ENCODE measurements at places on chromosomes 2 and 18.

GRCh38 chr2:218187296-218188015 lies 20.7 kb upstream of the CXCR1 start:
- H3K4me3 ChIP-seq = no peak overlapping the region
- DNase-seq = no peak
- no peak overlapping the region for H3K27ac ChIP-seq
- H3K36me3 ChIP-seq = no peaks in the 10 kb centered on the region

- DNase-seq = no peak
- H3K4me3 ChIP-seq = no peak overlapping the region
- H3K27ac ChIP-seq = no peak overlapping the region
- no peaks in the 10 kb centered on the region for H3K36me3 ChIP-seq
Measured at GRCh38 chr2:175981551-175981950, 20.5 kb downstream of the LNPK start.

DNA sequence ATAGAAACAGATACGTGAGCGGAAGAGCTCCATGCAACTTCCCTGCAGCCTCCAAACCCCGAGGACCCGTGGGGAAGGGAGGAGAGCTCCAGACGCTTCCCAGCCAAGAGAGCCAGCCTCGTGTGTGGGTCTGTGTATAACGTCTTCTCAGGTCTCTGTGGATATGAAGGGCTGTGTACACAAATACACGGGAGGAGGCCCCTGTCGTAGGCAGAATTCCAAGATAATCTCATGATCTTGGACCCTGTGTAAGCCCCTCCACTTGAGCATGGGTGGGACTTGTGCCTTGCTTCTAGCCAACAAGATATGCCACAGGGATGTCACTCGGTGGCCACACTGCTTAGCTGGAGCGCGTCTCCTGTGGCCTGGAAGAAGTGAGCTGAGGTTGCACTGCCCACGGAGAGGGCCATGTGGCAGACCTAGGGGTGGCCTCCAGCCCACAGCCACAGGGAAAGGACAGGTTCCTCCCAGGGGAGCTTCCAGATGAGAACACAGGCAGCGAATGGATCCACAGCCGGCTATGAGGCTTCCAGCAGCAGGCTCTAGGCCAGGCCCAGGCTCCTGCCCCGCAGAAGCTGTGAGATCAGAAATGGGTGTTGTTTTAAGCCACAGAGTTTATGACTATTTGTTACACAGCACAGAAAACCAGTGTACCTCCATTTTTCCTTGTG lies 15.6 kb upstream of the KLF11 start:
- no peak overlapping the region for H3K4me3 ChIP-seq
- H3K27me3 ChIP-seq = no peaks in the 10 kb centered on the region
- H3K27ac ChIP-seq = no peak overlapping the region
- H3K36me3 ChIP-seq = no peaks in the 10 kb centered on the region

DNA sequence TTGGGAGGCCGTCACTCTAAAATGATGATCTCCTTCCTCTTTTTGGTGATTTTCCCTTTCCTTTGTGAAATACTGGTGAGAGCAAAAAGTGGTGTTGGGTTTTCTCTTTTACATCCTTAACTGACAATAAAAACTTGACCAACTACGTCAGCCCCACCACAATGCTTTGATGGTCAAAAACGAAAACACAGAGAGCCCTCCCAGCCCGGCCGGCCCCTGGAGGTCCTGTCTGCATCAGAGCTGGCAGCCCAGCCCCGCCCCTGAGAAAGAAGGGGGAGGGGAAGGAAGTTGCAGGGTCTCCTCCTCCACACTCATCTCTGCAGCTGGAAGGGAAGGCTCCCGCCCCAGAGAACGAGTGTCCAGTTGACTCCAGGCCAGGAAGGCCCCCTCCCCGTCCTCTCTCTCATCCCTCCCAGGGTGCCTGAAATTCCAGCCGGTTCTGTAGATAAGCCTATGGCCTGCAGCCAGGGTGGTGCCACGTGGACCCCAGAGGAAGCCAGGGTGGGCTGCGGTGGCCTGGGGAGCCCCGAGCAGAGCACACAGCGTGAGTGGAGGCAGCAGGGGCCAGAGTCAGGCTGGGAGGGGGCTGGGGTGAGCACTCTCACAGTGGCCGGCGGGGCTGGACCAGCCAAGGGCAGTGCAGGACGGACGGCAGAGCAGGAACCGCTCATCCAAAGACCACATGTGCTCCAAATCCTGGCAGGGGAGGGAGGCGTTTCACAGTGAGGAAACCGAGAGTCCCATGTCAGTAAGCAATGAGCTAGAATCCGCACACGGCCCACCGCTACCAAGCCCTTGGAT lies 19.8 kb downstream of the BIN1 start:
- no peak overlapping the region for H3K27ac ChIP-seq
- no peak overlapping the region for H3K4me3 ChIP-seq
- no peaks in the 10 kb centered on the region for H3K27me3 ChIP-seq
- H3K36me3 ChIP-seq = no peaks in the 10 kb centered on the region

DNA sequence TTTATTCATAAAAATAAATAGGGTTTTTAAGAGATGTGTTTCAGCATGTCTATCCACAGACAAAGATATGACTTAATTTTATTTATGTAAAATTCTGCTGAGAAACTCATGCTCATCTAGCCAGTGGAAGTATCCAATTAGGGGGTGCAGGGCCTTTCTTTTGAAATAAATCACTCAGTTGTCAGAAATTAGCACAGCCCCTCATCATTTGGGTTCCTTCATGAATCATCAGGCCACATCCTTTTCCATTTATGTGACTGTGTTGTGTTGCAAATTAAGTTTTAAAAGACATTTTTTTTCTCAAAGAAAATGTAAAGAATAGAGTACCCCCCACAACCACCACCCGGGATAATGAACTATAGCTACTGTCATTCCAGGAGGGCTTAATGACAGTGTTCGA lies 185.8 kb downstream of the NRP2 start:
- no peaks in the 10 kb centered on the region for H3K36me3 ChIP-seq
- H3K27ac ChIP-seq = no peak overlapping the region
- no peak for DNase-seq

DNA sequence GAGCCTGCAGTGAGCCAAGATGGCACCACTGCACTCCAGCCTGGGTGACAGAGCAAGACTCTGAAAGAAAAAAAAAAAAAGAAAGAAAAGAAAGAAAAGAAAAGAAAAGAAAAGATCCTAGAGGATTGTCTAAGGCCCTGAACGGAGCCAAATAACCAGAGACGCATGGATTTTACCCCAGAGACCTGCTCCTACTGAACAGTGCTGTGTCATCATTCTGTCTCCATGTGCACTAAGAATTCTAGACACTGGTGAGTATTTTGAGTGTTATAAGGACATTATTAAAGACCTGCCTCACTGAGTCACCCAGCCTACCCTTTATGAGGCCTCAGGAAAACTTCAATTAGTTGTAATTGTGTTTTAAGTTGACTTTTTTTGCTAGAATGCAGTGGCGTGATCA lies 61.9 kb upstream of the RIOK3 start:
- no peaks in the 10 kb centered on the region for H3K27me3 ChIP-seq
- no peaks in the 10 kb centered on the region for H3K36me3 ChIP-seq
- no peak for DNase-seq
- H3K4me1 ChIP-seq = no peaks in the 10 kb centered on the region

GRCh38 chr18:22542406-22542835 lies 124.7 kb upstream of the CTAGE1 start:
- H3K27ac ChIP-seq = no peak overlapping the region
- no peaks in the 10 kb centered on the region for H3K36me3 ChIP-seq
- no peak for DNase-seq
- H3K4me3 ChIP-seq = no peak overlapping the region

- H3K27me3 ChIP-seq = no peaks in the 10 kb centered on the region
- DNase-seq = no peak
Measured at GRCh38 chr18:363301-364085, 95.6 kb upstream of the THOC1 start.

DNA sequence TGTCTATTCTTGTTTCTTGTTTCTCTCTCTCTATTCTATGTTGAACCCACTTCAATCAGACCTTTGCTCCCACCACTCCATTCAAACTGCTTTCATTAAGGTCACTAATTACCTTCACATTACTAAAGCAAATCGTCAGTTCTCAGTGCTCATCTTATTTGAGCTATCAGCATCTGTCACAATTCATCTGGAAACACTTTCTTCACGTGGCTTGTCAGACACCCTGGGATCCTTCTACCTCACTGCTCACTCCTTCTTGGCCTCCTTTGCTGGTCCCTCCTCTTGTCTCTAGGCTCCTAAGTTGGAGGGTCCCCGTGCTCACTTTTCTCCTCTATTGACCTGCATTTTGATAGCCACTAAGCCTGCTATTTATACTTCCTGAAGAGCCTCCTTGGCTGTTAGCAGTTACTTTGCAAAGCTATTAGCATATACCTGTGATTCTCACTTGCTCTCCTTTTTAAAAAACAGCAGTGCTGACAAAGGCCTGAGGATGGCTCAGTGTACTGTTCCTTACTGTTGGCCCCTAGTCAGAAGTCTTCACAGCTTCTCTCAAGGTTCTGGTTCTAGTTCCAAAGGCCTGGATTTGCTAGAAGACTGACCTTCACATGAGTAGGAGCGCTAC lies 80.2 kb downstream of the PLEKHM3 start:
- no peak for DNase-seq
- H3K36me3 ChIP-seq = no peaks in the 10 kb centered on the region
- H3K27ac ChIP-seq = no peak overlapping the region

DNA sequence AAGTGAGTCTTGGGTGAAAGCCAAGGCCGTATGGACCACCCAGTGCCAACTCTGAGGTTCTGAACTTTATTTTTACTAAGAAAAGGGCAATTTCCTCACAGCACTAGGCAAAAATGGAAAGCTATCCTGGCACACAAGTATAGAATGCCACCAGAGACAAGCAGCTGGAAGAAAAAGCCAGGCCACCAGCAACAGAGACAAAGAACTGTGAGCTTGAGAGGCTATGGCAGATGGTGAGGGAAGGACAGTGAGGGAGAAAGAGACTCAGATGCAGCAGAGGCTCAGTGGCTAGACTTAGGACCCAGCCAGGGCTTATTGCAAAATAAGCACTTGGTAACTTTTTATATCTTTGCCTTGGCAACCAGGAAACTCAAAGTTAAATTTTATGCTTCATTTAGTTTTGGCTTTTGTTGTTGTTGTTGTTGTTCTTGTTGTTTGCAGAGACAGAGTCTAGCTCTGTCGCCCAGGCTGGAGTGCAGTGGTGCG lies 78.0 kb upstream of the BZW1 start:
- H3K27me3 ChIP-seq = no peaks in the 10 kb centered on the region
- no peak overlapping the region for H3K4me3 ChIP-seq
- no peak for DNase-seq
- H3K36me3 ChIP-seq = no peaks in the 10 kb centered on the region

DNA sequence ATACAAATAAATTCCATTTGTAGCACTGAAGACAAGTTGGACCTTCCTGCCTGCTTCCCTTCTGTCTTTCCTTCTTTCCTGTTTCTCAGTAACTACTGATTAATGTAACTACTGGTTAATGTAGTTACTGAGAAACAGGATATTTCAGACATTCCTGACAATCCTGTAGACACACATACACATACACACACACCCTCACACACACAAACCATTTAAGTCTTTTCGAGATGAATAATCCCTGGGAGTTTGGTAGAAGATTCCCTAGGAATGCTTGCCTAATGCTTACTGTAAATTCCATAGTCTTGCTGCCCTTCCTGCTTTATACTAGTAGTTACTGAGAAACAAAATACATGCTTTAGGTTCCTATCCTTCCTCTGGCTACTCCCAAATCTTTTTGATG lies 83.9 kb downstream of the PIK3C3 start:
- peaks cover 17% of the 10 kb centered on the region for H3K36me3 ChIP-seq
- no peak overlapping the region for H3K4me3 ChIP-seq
- no peaks in the 10 kb centered on the region for H3K4me1 ChIP-seq
- DNase-seq = no peak
- no peaks in the 10 kb centered on the region for H3K27me3 ChIP-seq

DNA sequence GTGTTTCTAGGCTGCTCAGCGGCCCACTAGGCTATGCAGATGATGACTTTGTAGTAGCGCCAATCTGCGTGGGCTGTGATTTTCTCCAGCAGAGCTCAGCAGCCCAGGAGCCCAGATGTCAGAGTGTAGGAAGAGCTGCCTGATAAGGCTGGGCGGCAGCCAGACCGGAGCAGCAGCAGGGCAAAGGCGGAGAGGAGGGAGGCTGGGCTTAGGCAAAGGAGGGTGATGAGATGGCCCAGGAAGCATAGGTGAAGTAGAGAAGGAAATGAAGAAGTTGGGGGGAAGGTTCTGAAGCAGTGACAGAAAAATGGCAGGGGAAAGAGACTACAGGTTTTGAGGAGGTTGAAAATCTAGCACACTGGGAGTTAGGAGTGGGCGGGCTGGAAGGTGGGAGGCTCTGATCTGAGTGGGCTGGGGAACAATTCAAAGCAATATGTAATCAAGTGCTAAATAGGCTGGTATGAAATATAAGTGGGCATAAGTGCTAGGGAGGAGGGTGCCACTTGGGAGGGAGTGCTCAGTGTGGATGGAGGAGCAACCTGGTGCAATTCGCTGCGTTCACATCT lies 50.6 kb upstream of the STPG4 start:
- no peaks in the 10 kb centered on the region for H3K36me3 ChIP-seq
- no peak overlapping the region for H3K27ac ChIP-seq
- no peak overlapping the region for H3K4me3 ChIP-seq
- H3K27me3 ChIP-seq = no peaks in the 10 kb centered on the region
- DNase-seq = no peak

- DNase-seq = no peak
- H3K4me3 ChIP-seq = no peak overlapping the region
- no peaks in the 10 kb centered on the region for H3K36me3 ChIP-seq
- H3K27me3 ChIP-seq = no peaks in the 10 kb centered on the region
- no peaks in the 10 kb centered on the region for H3K4me1 ChIP-seq
- H3K27ac ChIP-seq = no peak overlapping the region
Measured at GRCh38 chr2:151029406-151030157, 232.1 kb downstream of the RBM43 start.

- no peaks in the 10 kb centered on the region for H3K36me3 ChIP-seq
- no peak overlapping the region for H3K27ac ChIP-seq
- no peak overlapping the region for H3K4me3 ChIP-seq
- no peak for DNase-seq
- no peaks in the 10 kb centered on the region for H3K4me1 ChIP-seq
Measured at GRCh38 chr2:228917220-228917619, 353.9 kb downstream of the PID1 start.

DNA sequence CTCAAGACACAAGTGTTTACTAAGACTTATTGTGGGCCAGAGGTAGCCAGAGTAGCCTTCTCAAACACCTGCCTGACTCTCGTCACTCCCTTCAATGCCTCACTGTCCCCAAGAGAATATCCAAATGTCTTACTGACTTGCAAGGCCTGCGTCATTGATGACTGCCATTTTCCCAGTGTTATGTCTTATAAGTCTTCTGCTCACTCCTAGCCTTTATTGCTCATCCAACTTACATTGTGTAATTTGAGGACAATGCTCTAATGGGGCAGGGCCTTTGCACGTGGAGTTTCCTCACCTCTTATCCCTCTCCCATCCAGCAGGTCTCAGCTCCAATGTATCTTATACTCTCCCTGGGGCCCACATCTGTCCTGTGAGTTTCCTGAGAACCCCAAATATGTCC lies 10.1 kb upstream of the CD226 start:
- H3K27me3 ChIP-seq = no peaks in the 10 kb centered on the region
- H3K4me1 ChIP-seq = no peaks in the 10 kb centered on the region
- no peak overlapping the region for H3K27ac ChIP-seq
- H3K4me3 ChIP-seq = no peak overlapping the region

- no peak for DNase-seq
- no peaks in the 10 kb centered on the region for H3K36me3 ChIP-seq
- H3K4me1 ChIP-seq = no peaks in the 10 kb centered on the region
- H3K27me3 ChIP-seq = peaks cover 4% of the 10 kb centered on the region
Measured at GRCh38 chr2:98313492-98314250, 32.6 kb upstream of the CNGA3 start.
